ENCODE measurements at places on chromosomes 11 and 22. TPM values are rescaled to one million over a fixed set of nuclear protein-coding genes. Genes with fewer than 3 reads are reported as not detected.

Gene MTNR1B
- total RNA-seq, result not detected

- DNase-seq, result no peak
Observed at GRCh38 chr22:45784357-45785277, 113.0 kb downstream of the ATXN10 start.

GRCh38 chr11:111918390-111919256, at the start of gene C11orf52:
C11orf52 (plus strand) TSS chr11:111918913; CDS start chr11:111918973, 60 bp downstream.
- peak; percentile 10 for DNase-seq

- DNase-seq, result no peak
Observed at GRCh38 chr11:68942095-68942620, 38.5 kb downstream of the IGHMBP2 start.

GRCh38 chr11:20561915-20562314, 37.5 kb upstream of the SLC6A5 start:
- no peak for DNase-seq

Gene CD3G
- total RNA-seq, result not detected

DNA sequence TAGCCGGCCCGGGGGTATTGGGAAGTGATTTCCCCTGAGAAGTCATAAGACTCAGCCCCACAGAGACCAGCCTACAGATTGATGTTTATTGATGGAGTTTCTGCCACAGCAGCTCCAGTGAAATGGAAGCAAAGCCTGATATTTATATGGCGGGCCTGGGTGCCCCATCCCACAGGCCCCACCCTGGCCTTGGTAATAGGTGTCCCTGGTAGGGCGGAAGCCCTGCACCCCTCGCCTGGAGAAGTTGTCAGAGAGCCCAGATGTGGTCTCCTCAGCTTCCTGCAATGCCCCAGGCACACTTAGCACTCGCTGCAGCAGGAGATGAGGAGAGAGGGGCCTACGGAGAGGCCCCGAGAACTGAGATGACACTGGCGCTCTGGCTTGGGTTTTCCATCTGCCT, 107.4 kb downstream of the MORC2 start:
- DNase-seq, result no peak

DNA sequence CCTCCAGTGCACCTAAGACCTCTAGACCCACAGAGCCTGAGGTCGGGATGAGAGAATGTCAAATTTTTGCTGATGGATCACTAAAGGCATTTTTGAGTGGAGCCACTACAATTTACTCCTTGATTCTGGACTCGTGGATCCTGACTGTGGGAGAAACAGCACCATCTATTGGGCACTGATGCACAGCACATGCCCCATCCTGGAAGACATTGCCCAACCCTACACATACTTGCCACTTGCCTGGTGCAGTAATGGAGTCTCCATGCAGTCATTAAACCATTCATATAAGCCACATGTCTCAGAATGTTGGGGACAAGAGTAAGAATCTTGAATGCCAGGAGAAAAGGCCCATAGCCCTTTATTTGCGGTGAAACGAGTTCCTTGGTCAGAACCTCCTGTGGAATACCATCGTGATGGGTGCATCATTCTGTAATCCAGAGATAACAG, 103.9 kb downstream of the GGTLC2 start:
- DNase-seq, result peak; percentile 50

Gene OVCH2
- not detected for total RNA-seq

Gene ST14
- 0.07 TPM for total RNA-seq

DNA sequence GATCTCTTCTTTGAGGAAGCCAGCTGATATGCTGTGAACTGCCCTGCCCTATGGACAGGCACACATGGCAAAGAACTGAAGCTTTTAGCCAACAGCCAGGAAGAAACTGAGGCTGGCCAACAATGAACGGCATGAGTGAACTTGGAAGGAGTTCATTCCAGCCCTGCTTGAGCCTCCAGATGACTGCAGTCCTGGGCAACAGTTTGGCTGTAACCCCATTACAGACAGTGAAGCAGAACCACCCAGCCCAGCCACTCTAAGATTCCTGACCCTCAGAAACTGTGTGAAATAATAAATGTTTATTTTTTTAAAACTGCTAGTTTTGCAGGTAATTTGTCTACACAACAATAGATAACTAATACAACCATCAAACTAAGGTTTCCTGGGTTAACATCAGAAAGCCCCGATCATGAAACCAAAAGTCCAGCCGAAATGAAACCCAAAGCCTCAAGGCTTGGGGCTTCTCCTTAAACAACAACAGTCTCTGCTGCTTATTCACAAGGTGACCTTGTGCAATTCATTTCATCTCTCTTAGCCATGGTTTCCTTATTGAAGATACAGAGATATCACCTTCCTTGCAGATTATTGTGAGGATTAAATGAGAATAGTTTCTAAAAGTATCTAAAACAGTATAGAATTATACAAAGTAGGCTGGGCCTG, 31.4 kb downstream of the PAK1 start:
- DNase-seq, result no peak

Gene OR51B2
- total RNA-seq, result 4.4 TPM

Gene CDKN1C
- total RNA-seq, result 4.4 TPM

Gene TUB
- 4.4 TPM for total RNA-seq

Gene MPZL3
- 1.7 TPM for total RNA-seq

DNA sequence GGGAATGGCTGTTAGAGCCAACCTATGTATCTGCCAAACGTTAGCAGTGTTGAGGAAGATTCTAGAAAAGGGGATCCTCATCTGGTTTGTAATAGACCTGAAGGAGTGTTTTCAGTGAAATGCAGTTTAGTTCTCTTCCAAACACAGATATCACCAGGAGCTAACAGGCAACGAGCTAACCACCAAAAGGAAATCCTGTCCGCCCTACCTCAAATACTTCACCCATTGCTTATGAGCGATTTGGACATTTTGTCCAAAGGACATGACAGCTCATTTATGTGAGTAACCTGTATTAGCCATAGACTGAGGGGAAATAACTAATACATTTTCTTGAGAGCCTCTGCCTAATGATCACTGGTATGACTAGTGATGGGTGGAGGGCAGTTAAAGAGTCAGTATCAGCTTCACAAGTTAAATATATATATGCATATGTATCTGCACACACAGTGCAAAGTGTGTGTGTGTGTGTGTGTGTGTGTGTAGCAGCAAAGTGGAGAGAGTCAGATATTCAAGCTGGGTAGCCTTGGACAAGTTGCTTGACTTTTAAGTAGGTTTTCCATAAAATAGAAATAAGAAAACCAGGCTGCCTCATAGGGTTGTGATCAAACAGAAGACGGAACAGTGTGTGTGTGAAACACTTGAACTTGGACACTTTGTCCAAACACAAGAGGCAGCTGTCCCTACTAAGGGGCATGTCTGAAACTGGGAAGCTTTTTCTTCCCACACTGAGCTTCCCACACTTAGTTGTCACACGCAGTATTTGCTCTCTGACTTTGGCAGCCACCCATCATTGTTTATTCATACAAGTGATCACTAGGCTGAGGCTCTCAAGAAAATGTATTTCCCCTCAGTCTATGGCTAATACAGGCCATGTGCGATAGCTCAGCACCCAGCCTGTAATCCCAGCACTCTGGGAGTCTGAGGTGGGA, 940 bp upstream of the C11orf91 start:
- peak; percentile 78 for DNase-seq

Gene TRIOBP
- total RNA-seq, result 32.3 TPM

GRCh38 chr22:37559901-37560607, at the start of gene CDC42EP1:
CDC42EP1 (plus strand) TSS chr22:37560480; CDS start chr22:37566350, 5,870 bp downstream.
- no peak for DNase-seq

DNA sequence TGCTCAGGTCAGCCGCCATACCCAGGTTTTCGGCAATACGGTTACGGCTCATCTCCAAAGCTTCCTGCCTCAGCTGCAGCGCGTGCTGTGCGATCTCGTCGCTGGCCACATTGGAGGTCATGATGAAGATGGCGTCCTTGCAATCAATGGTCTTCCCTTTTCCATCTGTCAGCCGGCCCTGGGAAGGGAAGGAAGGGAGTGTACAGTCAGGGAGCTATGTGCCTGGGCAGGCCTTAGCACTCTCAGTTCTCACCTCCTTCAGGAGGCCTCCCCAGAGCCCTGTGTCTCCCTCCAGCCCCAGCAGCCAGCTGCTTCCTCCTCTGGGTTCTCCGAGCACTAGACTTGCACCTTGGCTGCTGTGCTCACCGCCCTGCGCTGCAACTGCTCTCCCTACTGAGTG, 51.5 kb upstream of the PHOX2A start:
- DNase-seq, result no peak

Gene MYRF
- 2.9 TPM for total RNA-seq

Gene UBE4A
- 37.9 TPM for total RNA-seq

DNA sequence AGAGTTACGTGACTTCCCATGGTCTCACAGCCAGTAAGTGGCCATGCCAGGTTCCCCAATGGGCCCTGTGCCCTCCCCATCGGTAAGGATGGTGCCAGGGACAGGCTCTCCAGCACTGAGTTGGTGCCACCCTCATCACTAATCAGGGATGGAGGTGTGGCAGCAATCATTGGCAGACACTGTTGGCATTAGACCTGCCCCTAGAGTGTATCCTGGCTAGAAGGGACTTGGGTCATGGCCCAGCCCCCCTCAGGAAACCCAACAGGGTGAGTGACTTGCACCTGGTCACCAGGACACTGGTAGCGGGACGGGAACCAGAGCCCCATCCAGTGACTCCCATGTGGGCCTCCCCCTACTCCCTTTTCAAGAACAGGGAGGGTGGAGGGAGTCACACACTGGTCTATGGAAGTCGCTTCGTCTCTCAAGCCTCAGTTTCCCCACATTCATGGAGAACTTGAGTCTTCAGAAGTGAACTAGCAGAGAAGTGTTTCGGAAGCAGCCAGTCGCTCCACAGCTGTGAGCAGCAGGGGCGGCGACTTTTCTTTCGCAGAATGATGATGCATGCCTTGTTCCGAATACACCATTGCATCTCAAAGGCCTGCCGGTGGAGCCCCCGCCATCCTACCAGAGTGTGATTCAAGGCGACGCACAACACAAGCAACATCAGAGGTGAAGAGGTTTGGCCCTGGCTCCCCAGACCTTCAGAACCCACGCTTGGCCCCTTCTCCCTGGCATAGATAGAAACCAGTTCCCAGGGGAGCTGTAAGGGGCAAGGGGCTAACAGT, 12.9 kb downstream of the MS4A10 start:
- no peak for DNase-seq

GRCh38 chr11:128330203-128330602, 257.2 kb downstream of the ETS1 start:
- no peak for DNase-seq

DNA sequence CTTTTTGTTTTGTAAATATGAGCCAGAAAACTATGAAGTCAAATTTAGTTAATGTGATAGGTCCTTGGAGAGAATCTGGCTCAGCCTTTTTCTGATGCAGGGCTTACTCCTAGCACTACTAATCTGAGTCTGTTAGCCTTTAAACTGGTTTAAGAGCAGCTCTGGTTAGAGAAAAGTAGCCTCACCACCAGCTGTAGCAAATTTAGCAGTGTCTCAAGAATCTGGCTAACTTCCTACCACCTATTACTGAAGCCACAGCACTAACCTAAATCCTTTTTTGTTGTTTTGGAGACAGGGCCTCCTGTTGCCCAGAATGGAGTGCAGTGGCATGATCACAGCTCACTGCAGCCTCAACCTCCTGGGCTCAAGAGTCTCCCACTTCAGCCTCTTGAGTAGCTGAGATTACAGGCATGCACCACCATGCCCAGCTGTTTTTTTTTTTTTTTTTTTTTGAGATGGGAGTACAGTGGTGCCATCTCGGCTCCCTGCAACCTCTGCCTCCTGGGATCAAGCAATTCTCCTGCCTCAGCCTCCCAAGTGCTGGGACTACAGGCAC, 13.9 kb downstream of the RBM4B start:
- no peak for DNase-seq

Gene RASL10A
- 3.6 TPM for total RNA-seq

DNA sequence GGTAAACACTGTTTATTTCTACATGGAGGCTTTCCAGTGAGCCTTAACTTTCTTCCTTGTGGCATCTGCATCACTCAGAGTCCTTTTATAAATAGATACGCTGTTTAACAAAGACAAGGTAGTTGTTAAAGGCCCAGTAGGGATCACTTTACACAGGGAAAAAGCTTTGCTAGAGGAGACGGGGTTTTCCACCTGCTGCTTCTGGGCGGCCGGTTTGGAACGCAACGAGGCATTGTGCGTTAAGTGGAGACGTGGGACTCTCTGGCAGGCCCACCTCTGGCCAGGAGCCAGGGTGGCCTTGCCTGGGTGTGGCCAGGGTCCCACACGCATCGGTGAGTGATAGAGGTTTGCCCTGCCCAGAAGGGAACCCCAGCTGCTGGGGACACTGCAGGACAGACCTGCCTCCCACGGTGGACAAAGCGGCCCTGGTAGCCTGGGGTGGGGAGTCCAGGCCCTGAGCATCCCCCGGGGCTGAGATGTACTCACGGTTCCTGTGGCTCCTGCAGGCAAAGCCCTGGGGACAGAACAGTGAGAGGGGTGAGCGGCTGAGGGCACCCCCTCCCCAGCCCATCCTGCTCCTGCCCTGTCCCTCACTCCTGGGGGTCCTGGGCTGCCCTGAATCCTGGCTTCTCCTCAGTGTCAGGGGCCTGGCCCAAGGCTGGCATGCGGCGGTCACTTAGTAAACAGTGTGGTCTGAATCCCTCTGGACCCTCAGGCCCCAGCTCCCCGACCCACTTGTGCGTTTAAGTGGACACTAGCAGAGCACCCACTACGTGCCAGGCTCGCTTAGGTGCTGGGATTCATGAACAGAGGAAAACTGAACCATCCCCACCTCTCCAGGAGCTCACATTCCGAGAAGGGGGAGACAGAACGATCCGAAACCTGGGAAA, 4.2 kb downstream of the IL17REL start:
- DNase-seq, result no peak

- DNase-seq, result no peak
Observed at GRCh38 chr11:112281726-112282125, 21.1 kb upstream of the PLET1 start.

Gene OR2AG1
- not detected for total RNA-seq

Gene PCNX3
- total RNA-seq, result 41.8 TPM

Gene TOM1
- 13.7 TPM for total RNA-seq

Gene E2F8
- 2.7 TPM for total RNA-seq

DNA sequence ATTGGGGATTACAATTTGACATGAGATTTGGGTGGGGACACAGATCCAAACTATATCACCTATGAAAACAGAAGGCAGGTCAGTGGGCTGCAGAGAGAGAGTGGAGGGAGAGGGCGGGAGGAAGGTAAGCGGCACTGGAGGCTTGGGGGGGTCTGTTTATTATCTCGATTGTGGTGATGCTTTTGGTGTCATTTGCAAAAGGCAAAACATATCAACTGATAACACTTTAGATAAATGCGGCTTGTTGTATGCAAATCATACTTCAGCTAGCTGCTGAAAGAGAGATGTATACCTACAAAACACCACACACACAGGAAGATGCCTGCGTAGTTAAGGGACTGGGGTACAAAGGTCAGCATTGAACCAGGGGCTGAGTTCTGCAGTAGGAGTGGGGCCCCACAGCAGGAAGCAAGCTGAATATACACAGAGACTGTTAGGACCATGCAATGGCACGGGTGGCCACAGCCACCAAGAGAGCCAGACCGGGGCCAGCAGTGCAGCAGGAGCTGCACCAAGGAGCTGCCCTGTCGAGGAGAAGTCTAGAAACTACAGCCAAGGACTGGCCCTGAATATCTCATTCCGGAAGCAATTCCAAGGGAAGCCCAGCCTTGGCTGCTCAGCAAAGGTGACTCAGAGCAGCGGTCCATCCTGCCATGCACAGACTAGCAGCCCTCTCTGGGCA, 23.8 kb upstream of the TOLLIP start:
- DNase-seq, result peak; percentile 36

Gene CCND1
- total RNA-seq, result 617 TPM

Gene CATSPER1
- total RNA-seq, result 13.7 TPM
